Stimulated activated CD8-positive, alpha-beta memory T cell treated with anti-CD3 and anti-CD28 coated beads, Interleukin-4, amount 100 ng/mL, for 4 hours (primary cell): ENCODE measurements at places on chromosomes 12 and 14.

GRCh38 chr14:103442288-103442687 lies 57.1 kb downstream of the MARK3 start:
- no peak for DNase-seq

DNA sequence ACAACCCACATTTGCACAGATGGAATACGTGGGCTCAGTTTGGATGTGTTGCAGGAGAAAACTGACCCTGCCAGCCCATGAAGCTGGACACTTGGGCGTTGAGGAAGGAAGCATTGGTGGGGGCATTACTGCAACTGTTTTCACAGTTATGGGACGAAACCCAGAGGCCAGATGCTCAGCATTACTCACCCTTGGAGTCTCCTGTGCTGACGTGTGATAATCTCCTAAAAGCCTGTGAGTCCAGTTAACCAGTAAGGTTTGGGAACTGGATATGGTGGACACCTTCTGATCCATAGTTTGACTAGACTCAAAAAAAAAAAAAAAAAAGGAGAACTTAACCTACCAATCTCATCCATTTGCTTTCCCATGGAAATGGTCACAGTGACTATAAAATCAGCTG lies 52.8 kb upstream of the EGLN3 start:
- no peak for DNase-seq

DNA sequence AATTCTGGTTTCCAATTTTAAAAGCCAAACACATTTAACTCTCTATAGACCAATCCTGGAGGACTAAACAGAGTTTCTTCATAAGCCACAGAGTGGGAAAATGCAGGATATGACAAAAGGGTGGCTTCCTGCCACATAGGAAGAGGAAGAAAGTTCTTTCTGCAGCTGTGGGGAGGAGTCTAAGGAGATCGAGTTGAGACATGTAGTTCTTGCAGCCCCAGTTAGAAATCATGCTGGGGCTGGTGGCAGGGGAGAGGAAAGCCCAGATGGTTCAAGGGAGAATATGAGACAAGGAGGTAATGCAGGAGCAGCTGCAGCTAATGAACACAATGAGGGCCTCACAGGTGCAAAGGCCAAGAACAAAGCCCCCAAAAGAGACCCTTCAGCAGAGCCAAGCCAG lies 85.0 kb upstream of the ARID2 start:
- DNase-seq = no peak

- DNase-seq = no peak
These were observed 53.5 kb upstream of the DIO3 start for GRCh38 chr14:101507836-101508150.

DNA sequence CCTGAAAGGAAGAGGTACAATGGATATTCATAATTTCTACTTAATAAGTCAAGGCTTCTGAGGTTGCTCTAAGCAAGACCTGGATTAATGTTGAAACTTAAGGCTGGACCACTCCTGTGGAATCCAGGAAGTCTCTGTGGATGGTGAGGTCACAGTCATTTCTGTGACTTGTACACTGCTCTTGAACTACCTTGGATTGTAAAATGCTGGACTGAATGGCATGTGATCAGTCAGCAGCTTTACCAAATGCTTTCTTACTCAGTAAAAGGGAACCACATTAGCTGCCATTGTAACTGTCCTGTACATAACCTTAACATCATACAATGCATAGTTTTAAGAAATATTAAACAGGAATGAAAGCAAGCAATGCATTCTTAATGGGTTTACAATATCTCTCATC lies 182.9 kb downstream of the NOVA1 start:
- no peak for DNase-seq

- no peak for DNase-seq
These were observed 3.5 kb downstream of the CLEC9A start for GRCh38 chr12:10033783-10034545.

DNA sequence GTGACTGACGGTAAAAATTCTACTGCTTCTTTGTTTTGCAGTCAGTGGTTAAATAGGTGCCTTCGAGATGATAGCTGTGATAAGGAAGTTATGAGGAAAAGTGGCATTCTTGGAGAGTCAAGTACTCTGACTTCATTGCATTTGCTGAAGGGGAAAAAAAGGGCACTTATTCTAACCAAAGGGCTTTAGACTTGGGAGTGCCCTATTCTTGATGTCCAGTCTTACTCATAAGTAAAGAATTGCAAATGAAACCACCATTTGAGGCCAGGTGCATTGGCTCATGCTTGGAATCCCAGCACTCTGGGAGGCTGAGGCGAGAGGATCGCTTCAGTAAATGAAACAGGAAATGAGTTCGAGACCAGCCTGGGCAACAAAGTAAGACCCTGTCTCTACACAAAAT lies 40.3 kb downstream of the BRAP start:
- no peak for DNase-seq

DNA sequence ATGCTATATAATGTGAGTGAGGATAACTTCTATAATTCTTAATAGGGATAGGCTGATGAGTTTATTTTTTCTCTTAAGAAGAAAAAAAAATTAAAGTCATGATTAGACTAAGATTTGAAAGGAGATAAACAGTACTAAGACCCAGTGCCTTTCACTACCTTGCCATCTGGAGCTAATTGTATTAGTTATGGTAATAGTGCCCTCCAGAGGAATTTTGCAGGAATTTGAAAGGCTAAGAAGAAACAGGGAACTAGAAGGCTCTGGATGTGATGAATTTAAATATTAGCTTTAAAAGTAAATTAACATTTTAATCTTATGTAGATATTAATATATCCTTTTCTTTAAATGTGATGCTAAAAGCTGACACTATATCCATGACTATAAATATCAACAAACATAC lies 36.6 kb upstream of the PIK3C2G start:
- no peak for DNase-seq
